ENCODE measurements at places on chromosomes 3 and 15. TPM values are rescaled to one million over a fixed set of nuclear protein-coding genes. Genes with fewer than 3 reads are reported as not detected.

GRCh38 chr3:187951452-187952190 is 202.3 kb upstream of the LPP start:
- no peak for DNase-seq

- peak; percentile 26 for DNase-seq
Observed at GRCh38 chr3:8324747-8325146, 176.9 kb upstream of the LMCD1 start.

GRCh38 chr3:53690521-53690920 is 155.7 kb downstream of the CHDH start:
- no peak for DNase-seq

GRCh38 chr15:80325206-80325605 is 73.2 kb upstream of the CTXND1 start:
- DNase-seq: no peak

GRCh38 chr15:38411902-38412301 is 42.0 kb upstream of the FAM98B start:
- no peak for DNase-seq

- peak; percentile 42 for DNase-seq
Observed at GRCh38 chr15:64635499-64636495, 139.6 kb downstream of the RBPMS2 start.

DNA sequence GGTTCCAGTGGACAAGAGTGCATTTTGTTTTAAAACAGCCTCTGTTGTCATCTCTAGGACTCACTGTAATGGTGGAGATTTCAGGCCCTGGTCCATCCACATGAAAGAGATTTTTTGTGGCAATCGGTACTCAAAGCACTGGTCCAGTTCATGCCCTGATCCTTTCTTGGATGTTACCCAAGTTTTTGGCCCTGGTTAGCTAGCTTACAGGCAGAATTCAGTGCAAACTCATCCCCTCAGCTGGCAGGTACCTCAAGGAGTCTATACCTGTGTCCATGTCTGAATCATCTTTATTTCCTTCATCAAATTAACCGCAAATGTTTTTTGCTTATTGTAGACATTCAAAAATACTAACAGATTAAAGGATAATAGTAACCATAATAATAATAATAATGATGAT is 13.7 kb upstream of the MEF2A start:
- DNase-seq: no peak

GRCh38 chr3:12316253-12316652 is 27.4 kb downstream of the PPARG start:
- DNase-seq: no peak

- no peak for DNase-seq
Observed at GRCh38 chr3:1513662-1514061, 420.8 kb downstream of the CNTN6 start.

DNA sequence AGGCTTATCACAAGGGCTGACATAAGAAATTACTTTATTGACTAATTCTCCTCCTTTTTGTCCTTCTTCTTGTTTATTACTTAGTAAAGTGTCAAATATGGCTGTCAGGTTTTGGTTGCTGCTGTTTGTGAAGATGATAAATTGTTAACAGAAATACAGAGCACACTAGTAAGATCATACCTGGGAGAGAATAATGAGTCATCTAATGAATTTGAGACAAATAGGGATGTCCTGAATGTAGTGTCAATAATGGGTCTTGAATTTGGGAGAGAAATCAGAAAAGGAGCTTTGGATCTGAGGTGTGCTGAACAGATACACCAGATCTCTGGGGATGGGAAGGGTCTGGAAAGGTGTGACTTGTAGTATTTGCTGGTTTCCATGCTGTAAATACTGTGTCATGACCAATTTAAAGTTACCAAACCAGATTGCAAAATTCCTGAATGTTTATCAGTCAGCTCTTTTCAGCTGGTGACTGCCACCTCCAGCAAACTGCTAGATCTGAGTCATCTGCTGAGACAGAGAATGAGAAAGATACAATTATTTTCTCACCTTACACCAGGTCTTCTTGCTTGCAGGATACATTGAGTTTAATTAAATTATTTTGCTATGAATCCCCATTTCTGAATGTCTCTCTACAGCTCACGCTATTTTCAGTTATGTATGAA is 76.7 kb upstream of the SATB1 start:
- DNase-seq: peak; percentile 78

- peak; percentile 11 for DNase-seq
Observed at GRCh38 chr3:27093771-27094170, 275.4 kb downstream of the NEK10 start.

DNA sequence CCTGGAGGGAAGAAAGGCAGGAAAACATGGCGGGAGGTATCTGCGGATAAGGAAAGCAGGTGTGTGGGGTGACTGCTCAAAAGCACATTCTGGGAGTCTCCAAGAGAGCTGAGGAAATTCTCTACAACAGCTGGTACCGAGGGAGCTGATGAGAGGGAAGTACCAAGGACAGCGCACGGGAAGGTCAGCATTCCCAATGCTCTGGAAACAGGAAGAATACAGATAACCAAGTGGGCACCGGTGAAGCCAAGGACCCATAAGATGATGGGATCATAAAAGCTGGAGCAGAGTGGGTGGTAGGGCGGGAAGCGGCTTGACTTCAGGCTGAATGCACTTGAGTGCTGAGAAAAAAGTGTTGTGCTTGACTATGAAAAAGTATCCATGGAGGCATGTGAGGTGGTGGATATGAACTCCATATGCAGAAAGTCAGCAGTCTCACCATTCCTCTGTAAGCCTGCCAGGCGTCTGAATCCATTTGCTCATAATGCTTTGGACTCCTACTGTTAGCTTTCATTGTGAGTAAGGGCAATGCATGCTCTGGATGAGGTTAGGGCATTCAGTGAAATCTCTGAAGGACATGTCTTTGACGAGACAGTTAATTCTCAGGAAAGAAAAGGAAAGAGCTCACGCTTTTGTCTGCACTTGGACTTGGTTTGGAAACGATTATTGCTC is 215.5 kb downstream of the NR1D2 start:
- no peak for DNase-seq

GRCh38 chr3:123568875-123569274 is 16.0 kb downstream of the HACD2 start:
- DNase-seq: no peak

DNA sequence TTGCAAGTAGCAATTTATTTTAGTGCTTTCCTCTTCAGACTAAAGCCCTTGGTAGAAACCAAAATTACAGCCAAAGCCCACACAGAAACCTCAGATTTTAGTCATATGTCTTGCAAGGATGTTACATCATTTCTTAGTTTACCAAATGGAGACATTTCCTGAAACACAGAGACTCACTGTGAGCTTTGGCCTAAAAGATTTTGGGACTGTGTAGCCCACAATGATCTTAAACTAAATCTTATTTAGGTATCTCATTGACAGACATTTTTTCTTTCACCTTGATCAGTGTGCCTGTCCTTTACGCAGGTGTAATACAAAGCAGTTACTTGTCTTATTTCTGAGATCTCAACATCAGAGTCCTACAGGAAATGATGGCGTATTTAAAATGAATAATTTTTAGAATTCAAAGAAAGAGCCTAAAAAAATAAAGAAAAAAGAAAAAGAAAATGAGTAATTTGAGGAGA is 27.8 kb upstream of the AP4E1 start:
- DNase-seq: peak; percentile 54

- DNase-seq: no peak
Observed at GRCh38 chr3:58032186-58032585, 24.0 kb downstream of the FLNB start.

- peak; percentile 11 for DNase-seq
Observed at GRCh38 chr3:144384241-144384979, 412.8 kb downstream of the DIPK2A start.

- no peak for DNase-seq
Observed at GRCh38 chr3:157920822-157921700, 185.2 kb downstream of the SHOX2 start.

GRCh38 chr15:95577927-95578326 is 752.6 kb upstream of the NR2F2 start:
- no peak for DNase-seq

DNA sequence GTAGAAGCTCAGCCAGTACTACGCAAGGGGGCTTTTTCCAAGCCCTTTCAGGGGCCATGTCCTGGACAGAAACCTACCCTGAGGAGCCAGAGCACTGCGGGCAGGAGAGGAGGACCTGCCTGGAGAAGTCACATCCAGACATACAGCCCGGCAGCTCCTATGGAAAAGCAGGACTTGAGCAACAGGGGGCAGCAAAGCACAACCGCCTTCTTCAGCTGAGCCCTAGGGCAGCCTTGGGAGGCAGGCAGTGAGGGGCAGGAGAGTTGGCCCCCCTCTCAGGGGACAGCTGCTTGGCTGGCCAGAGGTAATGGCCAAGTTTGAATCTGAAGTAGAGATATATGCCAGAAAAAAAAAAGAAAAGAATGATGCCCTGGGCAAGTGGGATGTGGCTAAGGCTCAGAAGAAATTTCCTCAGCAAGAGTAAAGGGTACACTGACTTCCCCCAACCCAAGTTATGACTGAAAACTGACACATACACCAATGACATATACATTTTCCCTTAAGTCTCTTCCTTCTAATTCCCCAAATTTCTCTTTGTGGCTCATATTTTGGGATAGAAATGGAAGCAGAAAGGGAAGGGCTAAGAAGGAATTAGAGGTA is 56.9 kb downstream of the CYP19A1 start:
- peak; percentile 14 for DNase-seq

GRCh38 chr3:7657214-7658112 is 796.5 kb downstream of the GRM7 start:
- peak; percentile 82 for DNase-seq

DNA sequence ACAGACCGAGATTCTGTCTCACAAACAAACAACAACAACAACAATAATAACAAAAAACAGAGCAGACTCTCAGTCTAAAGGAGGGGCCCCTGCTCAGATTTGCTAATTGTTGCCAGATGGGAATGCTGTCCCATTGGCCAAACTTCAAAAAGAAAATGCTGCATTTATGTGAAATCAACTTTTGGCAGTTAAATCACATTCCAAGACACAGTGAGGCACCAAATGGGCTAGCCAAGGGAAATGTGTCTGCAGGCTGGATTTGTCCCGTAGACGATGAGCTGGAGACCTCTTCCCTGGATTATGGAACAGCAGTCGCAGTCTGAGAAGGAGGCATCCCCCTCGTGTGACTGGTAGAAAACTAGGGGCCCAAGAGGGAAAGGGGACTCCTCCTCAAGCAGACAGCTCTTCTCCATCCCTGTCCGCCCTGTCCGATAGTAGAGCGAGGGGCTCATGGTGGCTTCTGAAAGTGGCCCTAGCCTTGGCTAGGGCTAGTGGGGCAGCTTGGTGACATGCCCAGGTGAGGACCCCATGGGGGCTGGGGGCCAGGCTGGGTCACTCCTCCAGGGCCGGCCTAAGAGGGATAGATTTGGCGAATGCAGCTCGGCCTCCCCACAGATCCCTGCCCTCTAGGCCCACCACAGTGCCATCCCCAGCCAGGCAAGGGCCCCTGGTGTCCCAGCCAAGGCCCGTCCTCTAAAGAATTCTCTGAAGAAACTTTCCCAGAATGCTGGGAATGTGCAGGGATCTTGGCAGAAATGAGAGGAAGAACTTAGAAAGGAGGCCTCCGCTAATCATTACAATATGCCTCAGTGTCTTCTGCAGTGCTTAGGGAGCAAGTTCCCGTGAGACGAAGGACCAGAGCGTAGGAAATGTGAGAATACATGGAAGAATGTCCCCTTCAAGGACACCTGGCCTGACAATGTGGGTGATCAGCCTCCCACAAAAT is 2.0 kb downstream of the SLC22A14 start:
- DNase-seq: no peak

DNA sequence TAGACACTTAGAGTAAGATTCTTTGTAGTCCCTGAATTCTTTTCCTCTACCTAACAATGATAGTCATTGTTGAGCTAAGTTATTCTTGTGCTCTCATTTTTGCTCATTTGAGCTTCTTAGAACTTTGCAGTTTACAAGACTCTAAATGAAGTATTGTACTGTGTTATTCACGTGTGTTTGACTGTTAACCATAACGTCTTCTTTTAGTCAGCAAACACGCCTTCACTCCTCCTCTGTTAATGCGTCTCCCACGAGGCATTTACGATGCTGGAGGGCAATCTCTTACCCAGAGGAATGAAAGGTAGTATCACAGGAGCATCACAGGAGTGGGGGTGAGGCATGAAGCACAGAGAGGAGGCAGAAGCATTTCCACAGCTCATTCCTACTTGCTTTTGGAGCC is 14.8 kb upstream of the P2RY14 start:
- peak; percentile 70 for DNase-seq

GRCh38 chr3:37736624-37737023 is 125.1 kb upstream of the CTDSPL start:
- no peak for DNase-seq

- peak; percentile 10 for DNase-seq
Observed at GRCh38 chr3:33092496-33093254, 4.3 kb downstream of the GLB1 start.

DNA sequence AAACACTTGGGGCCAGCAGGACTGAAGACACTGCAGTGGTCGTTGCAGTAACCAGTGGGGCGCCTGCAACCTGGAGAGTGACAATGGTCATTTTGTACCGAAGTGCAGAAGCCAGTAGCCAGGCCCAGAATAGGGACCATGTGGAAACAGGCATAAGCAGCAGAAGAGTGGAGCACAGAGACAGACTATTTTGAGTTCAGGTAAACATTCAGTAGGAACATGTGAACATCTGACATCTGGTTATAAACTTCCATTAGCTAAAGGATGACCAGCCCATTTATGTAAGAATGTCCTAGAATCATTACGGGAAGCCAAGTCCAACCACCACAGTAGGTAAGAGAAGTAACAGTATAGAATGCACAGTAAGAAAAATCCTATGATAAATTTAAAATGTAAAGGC is 32.4 kb upstream of the TKT start:
- DNase-seq: no peak

- peak; percentile 13 for DNase-seq
Observed at GRCh38 chr15:84598250-84598649, 2.6 kb upstream of the ZSCAN2 start.

- no peak for DNase-seq
Observed at GRCh38 chr3:100637197-100637631, 27.8 kb downstream of the ADGRG7 start.

DNA sequence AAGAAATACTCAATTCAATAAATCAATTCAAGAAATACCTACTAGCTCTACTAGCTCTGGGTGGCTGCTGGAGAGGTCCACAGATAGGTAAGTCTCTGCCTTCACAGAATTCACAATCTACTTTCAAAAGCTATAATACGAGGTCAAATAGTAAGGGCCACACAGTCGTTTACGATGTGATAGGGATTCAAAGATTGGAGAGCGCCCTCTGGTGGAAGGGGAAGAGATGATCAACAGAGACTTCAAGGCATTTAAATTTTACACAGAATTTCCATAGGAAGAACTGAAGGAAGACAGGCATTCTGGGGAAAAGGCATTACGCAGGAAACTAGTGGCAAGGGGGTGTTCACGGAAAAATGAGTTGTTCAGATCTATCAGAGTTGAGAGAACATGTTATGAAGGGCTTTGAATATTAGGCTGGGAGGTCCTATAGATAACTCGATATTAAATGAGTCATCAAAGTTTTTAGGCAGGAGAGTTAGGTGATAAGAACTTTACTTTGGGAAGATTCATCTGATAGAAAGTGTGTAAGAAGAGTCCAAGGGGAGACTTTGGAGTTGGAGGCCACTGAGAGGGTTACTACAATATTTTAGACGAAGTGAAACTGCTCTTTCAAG is 128.8 kb downstream of the FRMD5 start:
- peak; percentile 30 for DNase-seq

Gene FBXW12
- polyA plus RNA-seq: not detected

Gene ALDH1A2
- polyA plus RNA-seq: 0.83 TPM

Gene IQCH
- polyA plus RNA-seq: 0.84 TPM

Gene BSN
- polyA plus RNA-seq: 0.02 TPM

Gene ZNF35
- 3.7 TPM for polyA plus RNA-seq

Gene CIB2
- 25.2 TPM for polyA plus RNA-seq

Gene U2SURP
- polyA plus RNA-seq: 35.2 TPM

Gene NPAP1
- polyA plus RNA-seq: not detected

Gene CCDC9B
- polyA plus RNA-seq: 21.3 TPM

Gene SLITRK3
- not detected for polyA plus RNA-seq

Gene SPINT1
- polyA plus RNA-seq: 112 TPM

Gene P2RY12
- polyA plus RNA-seq: not detected

Gene ERICH6
- polyA plus RNA-seq: not detected

All from foreskin keratinocyte (primary cell).